ENCODE measurements at places on chromosomes 3 and 15.
A peak's percentile ranks its signal among the peaks of the same experiment; 100 is the strongest.

- no peak for DNase-seq
Observed at GRCh38 chr15:63045465-63045840, 2.9 kb downstream of the TPM1 start.

GRCh38 chr3:52119099-52119498 lies 35.1 kb downstream of the POC1A start:
- DNase-seq, result no peak

DNA sequence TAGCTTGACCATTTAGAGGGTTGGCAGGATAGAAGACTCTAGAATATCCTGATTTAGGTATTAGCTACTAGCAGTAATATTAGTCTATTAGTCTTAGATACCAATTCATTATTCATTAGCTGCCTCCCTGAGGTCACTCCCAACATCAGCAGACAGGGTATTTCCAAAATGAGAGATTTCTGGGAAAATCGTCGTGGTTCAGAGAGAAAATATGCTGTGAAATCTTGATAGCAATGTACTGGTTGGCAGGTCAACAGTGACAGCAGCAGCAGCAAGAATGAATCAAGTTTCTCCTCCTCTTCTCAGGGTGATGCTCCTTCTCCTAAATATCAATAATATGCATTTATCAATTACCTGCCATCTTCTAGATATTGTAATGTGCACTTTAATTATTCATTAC lies 41.3 kb upstream of the ROBO1 start:
- no peak for DNase-seq

GRCh38 chr3:99413504-99413903 lies 224.9 kb upstream of the COL8A1 start:
- no peak for DNase-seq

- no peak for DNase-seq
Observed at GRCh38 chr15:82159922-82160321, 102.6 kb downstream of the EFL1 start.

DNA sequence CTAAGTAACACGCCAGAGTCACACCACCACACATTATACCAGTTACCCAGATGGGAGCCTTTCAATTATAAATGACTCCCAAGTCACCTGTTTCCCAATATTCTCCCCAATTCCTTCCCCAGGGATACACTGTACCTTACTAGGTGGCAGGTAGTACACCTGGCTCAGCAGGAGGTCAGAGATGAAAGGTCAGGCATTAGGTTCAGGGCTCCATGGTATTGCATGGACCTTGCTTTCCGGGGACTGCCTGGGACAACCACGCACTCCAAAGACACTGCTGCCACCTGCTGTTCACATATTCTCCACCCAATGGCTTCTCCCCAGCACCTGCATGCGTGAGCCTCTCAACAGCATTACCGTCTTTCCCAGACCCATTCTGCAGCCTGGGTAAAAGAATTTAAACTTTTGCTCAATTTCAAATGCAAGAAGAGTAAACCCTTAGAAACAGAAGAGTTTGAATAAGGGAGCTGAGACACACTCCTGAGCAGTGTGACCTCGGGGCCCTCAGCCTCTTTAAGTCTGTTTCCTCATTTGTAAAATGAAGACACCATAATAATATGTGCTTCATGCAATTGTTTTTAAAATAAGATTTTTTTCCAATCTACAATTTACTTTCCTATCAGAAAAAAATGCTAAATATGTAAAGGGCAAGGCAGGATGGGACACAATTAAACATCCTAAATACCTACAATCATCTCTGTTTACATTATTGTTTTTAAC lies 28.0 kb upstream of the LACTB start:
- peak; percentile 56 for DNase-seq

DNA sequence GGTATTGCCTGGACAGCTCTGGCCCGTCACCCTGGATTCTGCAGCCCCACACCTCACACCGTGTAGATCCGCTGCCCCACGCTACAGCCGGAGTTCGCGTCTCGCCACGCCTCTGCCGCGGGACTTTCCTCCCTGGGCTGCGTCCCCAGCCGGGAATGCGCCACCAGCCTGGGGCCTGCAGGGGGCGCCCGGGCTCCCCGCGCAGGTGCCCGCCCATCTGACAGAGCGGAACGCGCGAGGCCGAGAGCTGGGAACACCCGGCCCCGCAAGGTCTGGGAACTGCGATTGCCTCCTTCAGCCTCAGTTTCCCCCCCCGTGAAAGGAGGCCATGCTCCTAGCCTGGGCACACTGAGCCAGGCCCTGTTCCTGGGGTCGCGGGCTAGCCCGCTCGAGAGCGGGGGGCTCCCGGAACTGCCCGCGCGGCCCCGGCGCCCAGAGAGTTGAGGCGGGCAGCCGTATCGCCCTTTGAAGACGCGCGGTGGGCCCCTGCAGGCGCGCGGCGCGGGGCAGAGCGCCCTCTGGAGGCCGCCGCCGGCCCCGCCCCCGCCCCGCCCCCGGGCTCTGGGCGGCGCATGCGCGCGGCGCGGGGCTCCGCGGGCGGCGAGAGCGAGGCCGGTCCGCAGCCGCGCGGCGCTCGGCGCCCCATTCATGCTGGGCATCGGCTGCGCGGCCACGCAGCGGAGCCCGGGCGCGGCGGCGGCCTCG lies at the start of gene PLXNA1:
Gene PLXNA1 (plus strand): TSS at position 645 of the 705 bp plus-strand sequence. CDS start 5,479 bp downstream, outside the sequence.
- peak; percentile 86 for DNase-seq

DNA sequence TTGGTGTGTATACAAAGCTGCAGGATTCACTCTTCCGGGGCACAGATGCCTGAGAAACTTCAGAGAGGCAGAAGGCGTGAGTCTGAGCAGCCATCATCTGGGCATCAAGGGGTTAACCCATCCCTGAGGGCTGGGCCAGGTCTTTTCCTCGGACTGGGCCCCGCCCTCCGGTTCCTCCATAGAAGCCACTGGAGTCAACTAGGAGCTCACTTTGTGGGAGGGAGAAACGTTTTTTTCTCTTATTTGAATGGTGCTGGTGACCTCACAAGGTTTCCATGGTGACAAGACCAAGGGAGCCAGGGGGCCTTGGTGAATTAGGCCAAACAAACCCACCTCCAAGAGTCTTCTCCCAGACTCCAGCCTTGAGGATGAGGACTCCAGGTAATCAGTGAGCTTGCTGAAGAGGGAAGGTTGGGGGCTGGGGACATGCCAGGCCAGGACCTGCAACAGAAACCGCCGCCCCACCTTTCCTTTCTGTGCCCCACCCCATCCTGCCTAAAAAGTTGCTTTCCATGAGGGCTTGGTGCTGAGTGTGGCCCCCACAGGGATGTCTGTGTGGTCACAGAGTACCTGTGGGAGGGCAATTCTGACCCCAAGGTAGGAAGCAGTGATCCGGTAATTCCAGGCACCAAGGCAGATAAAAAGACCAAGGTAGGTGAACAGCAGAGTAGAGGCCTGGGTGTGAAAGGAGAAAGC lies 14.8 kb upstream of the INSYN1 start:
- DNase-seq, result no peak

DNA sequence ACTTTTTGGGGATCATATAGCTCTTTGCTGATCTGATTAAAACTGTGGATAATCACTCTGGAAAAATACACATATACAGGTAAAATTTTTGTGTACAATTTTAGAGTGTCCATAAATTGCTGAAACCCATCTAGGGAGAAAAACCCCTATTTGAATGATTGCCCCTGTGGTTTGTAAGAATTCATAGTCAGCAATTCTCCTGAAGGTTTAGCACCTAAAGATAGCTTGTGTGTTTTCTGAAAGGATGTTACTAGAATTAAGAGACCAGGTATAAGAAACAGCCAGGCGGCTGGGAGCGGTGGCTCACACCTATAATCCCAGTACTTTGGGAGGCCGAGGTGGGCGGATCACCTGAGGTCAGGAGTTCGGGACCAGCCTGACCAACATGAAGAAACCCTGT lies 106.8 kb upstream of the RAP2B start:
- no peak for DNase-seq

- no peak for DNase-seq
Observed at GRCh38 chr3:25150199-25150598, 277.9 kb upstream of the RARB start.

DNA sequence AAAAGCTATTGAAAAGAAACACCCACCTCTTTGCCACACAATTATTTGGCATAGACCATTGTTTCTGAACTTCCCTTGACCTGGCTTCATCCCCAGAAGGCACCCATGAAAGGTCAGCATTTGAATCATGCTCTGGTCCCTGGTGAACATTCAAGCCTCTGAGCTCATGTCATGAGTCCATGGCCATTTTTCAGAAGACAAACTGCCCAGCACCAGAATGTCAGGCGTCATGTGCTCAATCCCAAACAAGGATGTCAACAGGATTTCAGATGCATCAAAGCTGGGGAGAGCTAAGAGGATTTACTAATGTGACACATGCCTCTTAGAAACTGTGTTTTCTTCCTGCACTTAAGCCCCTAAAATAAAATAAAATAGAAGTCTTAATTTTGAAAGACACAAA lies 41.3 kb downstream of the TMED3 start:
- DNase-seq, result no peak

DNA sequence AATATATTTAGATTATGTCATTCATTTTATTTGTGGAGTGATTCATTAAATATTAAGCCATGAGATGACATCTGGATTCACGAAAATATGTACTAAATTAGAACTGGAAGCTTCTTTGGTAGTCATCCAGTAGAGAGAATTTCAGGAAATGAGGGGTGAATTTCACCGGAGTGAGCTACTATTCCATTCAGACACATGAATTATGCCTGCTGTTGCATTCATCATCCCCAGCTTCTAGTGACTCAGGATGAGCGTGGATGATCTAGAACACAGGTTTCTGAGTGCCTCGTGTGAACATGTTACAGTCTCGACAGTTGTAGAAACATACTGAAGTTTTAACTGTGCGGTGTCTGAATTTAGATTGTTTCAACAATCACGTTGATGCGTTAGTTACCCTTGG lies 42.9 kb upstream of the GABRG3 start:
- DNase-seq, result no peak

DNA sequence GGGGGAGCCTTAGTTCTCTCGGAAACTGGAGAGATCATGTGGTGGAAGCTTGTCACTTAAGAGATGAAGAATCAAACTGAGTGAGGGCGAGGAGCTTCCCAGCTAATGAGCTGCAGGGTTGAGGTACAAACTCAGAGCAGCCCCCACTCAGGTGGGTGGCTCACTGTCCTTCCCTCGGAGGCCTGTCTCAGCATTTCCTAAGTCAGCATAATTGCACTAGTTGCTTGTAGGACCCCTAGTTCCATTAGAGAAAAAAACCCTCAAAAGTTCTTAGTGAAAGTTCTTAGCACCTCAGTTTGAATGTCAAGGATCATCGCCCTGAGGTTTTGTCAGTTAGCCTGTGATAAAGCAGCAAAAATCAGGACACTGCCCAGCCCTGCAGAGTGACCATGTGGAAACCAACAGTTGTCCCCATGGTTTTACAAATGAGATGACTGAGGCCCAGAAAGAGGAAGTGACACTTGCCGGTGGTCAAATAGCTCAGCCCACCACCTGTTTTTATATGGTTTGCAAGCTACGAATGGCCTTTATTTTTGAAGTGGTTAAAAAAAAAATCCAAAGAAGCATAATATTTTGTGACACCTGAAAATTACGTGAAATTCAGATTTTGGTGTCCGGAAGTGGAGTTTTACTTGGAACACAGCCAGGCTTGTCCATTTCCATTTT lies 11.9 kb downstream of the SMAD6 start:
- no peak for DNase-seq

GRCh38 chr3:196969660-196970546 lies 1.3 kb upstream of the PIGZ start:
- peak; percentile 55 for DNase-seq

GRCh38 chr15:65956307-65956706 lies 87.0 kb downstream of the RAB11A start:
- DNase-seq, result no peak

DNA sequence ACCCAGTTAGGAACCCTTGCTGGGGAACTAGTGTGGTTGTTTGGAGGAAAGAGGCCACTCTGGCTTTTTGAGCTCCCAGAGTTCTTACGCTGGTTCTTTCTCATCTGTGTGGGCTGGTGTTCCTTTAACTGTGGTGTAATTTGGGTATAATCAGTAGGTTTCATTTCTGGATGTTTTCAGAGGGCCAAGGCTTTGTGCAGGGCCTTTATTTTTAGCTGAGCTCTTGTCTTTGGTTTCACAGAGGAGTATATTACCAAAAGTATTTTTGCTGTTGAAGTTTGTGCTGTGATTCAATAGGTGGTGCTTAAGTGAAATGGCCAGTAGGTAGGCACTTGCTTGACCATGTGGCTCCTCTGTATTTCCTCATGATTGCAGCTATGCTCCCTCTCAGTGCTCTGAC lies 357.9 kb downstream of the KCNH8 start:
- no peak for DNase-seq

GRCh38 chr15:31235311-31236183 lies 91.1 kb upstream of the KLF13 start:
- no peak for DNase-seq

DNA sequence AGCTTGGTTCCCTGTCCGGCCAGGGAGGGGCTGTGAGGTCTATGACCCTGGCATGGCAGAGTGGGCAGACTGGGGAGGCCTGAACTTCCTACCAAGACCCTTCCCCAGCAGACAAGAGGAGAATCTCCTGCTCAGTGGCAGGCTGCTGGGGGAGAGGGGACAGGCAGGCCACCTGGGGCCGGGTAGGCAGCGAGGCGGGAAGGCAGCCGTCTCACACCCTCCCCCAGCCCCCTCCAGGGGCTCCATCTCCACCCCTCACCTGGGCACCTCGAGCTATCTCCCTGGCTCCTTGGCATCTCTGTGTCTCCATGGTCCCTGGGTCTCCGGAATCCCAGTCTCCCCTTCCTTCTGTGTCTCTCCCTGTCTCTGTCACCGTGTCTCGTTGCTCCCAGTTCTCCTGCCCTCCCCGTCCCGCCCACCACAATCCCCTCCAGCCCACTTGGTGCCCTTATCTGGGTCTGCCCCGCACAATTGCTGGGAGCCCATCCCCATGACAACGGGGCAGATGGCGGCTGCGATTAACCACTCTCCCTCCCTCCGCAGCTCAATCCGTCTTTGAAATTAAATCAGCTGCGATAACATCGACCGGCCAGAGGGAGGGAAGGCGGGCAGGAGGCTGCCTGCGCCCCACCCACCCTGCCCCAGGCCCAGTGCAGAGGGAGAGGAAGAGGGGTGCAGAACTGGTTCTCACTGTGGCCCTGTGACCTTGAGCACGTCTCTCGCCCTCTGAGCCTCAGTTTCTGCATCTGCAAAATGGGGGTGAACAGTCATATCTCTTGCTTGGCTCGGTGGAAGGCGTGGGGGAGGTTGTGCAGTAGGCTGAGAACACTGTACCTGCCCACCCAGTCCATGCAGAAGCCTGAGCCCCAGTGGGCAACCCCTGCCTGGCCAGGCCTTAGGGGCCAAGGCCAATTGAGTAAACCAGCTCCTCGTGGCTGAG lies 9.6 kb downstream of the DNAJB8 start:
- no peak for DNase-seq

- DNase-seq, result no peak
Observed at GRCh38 chr15:33051528-33051927, 143.0 kb downstream of the FMN1 start.

- no peak for DNase-seq
Observed at GRCh38 chr15:77025941-77026411, 31.1 kb downstream of the PSTPIP1 start.

Measured in stimulated activated CD4-positive, alpha-beta T cell treated with anti-CD3 and anti-CD28 coated beads, Interleukin-4, amount 100 ng/mL, for 4 hours (primary cell).